Activated T-cell treated with anti-CD3 and anti-CD28 coated beads, Interleukin-2, amount 50 U/mL, for 72 hours (primary cell): ENCODE measurements at places on chromosomes 11 and 22.

GRCh38 chr11:34513682-34514449, at the start of gene ELF5:
TSS of gene ELF5 (minus strand) at chr11:34513794. CDS start at chr11:34505749, 8,045 bp downstream.
- no peak for DNase-seq

GRCh38 chr11:75919525-75919924, 104.5 kb downstream of the UVRAG start:
- no peak for DNase-seq

DNA sequence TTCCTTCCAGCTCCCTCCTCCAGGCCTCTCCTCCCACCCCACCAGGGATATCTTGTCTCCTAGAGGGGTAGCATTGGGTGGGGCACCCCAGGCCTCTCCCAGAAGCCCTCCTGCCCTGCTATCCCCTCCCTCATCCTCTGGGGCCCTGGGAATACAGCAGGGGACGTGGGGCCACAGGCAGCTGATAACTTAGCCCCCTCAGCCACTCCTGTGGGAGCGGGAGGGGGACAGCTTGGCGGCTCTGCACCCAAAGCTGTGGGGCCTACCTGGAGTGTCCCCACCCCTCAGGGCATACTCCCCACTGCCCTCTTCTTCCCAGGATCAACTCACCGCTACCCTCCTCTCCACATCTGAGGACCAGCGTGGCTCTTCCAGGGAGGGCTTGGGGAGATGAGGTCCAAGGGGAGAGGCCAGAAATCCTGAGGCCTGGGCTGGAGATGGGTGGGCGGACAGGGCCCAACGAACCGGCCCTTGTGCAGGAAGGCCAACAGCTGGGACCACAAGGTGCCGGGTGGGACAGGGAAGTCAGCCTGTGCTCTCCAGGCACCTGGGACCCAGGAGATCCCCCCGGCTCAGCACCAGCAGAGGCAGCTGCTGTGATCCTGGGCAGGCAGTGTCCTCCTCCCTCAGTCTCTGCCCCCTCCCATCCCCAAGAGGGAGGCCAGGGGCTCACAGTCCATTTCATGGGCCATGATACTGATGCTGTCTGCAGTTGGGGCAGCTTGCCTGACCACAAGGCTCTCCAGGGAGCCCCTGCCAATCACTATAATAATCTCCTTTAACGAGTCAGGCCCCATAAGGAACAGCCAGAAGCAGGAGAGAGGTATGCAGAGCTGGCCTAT, 23.2 kb downstream of the NEAT1 start:
- DNase-seq, result no peak

GRCh38 chr11:96736601-96737000, 346.8 kb downstream of the JRKL start:
- DNase-seq, result no peak

- peak; percentile 28 for DNase-seq
Measured at GRCh38 chr22:26172389-26172990, 3.2 kb downstream of the SEZ6L start.

DNA sequence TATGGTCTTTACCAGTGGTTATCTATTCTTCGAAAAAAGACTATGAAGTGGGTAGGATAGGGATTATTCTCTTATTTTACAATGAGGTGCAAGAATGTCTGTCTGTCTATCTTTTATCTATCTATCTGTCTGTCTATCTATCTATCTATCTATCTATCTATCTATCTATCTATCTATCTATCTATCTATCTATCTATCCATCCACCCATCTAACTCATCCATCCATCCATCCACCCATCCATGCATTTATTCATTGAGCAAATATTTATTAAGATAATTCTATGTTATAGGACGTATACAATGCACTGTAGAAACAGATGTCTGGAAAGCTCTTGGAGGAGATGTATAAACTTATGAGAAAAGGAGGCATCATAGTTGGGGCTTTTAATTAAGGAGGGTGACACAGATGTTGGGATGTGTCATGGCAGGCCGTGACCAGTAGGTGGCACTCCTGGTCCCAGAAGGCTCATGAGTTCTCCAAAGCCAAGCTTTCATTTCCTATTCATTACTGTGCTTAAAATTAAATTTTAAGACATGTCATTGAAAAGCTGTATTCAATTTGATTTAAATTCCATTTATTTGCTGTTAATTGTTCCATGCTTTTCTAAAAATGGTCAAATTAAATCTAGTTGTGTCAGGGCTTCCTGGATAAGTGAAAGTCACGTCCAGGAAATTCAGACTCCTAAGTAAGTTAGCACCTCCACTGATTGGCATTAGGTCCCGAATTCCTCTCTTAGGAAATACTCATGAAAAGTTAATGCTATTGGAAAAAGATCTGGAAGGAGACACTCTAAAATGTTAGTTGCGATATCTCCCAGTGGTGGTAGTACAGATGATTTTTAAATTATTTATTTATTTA, 19.0 kb upstream of the E2F8 start:
- DNase-seq, result peak; percentile 67

DNA sequence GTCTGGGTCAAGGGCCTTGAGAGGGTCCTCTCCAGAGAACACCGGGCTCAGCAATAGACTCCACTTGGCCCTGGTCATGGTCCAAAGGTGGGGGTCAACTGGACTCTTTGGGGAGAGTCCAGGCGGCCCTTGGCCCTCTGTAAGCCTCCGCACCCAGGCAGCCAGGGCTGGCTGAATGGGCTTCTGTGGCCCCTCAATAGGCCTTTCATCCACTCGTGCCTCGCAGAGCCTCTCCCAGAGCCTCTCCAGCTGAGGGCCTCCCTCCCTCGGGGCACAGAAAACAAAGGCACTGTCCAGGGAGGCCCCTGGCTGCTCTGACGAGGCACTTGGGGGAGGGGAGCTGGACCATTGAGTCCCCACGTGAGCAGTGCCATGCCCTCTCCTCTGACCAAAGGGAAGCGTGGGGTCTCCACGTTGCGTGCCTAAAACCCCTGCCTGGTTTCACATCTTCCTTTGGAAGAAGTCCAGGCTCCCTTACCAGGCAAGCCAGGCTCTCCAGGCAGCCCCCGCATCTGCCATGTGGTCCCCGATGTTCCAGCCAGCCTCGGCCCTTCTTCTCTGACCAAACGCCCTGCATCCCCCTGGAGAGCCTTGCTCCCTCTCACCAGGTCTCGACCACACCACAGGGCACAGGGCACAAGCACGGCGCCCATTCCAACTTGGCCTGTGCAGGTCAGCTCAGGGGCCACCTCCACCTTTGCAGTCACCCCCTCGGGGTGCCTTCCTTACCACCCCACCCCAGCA, 15.5 kb downstream of the KIAA0930 start:
- DNase-seq, result no peak

GRCh38 chr11:72812604-72812966, 1.6 kb upstream of the ATG16L2 start:
- no peak for DNase-seq

DNA sequence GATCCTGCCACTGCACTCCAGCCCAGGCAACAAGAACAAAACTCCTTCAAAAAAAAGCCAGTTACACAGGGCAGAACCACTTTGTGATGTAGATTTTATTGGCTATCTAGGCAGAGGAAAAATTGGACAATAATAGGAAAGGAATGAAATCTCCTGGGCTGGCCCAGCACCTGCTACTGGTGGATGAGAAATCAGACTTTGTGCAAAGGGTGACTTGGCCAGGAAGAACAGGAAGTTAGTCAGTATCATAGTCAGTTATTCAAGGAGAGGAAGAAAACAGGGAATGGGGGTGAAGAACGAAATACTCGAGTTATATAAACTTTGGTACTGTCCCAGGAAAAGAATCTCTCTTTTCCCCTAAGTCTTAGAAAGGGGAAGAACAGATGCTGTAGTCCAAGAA, 11.0 kb upstream of the SPTBN2 start:
- no peak for DNase-seq

GRCh38 chr22:48899523-48900326, 927.9 kb downstream of the BRD1 start:
- DNase-seq, result no peak

DNA sequence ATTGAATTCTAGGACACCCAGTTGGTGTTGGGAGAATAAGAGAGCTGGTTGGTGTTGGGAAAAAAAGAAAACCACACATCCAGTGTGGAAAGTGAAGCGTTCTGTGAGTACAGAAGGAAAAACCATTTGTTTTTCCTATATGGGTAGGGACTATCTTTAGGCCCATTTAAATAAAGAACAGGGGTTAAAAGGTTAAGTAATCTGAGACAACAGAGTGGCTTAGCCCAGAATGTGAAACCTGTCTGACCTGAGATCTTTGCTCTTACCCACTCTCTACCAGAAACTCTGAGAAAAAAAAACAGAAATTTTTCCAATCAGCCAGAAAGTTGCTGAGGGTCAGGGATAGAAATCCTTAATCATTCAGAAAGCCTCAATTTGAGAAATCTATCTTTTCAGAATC, 59.8 kb upstream of the LRRC55 start:
- DNase-seq, result no peak

DNA sequence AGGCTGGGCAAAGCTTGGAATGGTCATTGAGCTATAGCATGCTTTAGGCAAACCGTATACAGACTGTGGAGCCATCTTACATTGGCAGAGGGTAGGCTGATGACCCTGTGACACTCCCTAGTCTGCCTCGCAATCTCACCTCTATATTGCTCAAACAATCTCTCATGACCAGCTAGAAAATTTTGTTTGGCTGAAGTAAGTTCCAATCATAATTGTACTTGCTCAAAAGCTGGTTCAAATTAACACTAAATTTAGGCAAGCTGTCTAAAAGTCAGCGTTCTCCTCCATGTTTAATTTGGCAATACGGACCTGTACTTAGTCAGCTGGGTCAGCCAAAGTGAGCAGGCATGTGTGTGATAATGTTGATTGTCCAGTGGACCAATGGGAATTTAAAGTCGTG, 133.0 kb downstream of the SWAP70 start:
- no peak for DNase-seq

DNA sequence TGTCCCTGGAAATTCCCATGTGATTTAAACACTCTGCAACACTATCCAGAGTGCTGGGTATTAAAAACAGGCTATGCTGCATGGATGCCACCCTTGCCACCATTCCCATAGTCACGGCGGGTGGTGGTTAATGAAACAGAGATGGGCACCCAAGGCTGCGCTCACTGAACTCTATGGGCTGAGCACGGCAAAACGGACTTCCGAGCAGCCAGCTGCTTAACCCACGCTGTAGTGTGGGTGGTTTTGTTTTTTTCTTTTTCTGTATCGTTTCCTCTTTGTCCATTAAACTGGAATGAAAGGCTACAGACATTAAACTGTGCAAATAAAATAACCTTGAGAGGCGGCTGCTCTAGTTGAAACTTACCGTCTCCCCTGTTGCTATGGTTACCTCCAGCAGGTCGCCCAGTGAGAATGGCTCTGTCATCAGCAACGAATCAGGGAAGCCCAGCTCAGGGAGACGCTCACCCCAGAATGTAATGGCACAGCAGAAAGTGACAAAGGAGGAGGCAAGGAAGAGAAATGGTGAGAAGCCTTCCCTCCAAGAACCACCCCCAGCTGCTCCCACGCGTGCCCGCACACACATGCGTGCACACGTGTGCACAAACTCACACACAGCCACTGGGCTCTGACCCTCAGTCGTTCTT, 102.1 kb downstream of the C11orf91 start:
- no peak for DNase-seq

DNA sequence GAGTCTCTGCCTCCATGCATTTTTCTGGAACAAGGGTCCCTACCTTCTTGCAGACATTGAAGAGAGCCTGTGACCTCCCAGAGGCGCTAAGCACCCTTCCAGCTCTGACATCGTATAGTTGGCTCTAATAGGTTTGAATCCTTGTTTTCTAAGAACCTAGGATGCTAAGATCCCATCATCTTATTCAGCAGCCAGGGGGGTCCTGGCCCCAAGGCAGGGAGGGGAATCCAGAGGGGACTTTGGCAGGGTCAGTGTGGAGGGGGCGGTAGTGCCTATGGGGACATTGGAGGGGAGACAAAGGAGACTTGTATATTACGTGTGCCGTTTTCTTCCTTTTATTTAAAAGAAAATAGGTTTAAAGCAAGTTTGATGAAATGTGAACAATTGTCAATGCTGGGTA, 3.4 kb upstream of the LRRC10B start:
- no peak for DNase-seq

GRCh38 chr11:25910086-25910485, 421.8 kb upstream of the ANO3 start:
- DNase-seq, result no peak

DNA sequence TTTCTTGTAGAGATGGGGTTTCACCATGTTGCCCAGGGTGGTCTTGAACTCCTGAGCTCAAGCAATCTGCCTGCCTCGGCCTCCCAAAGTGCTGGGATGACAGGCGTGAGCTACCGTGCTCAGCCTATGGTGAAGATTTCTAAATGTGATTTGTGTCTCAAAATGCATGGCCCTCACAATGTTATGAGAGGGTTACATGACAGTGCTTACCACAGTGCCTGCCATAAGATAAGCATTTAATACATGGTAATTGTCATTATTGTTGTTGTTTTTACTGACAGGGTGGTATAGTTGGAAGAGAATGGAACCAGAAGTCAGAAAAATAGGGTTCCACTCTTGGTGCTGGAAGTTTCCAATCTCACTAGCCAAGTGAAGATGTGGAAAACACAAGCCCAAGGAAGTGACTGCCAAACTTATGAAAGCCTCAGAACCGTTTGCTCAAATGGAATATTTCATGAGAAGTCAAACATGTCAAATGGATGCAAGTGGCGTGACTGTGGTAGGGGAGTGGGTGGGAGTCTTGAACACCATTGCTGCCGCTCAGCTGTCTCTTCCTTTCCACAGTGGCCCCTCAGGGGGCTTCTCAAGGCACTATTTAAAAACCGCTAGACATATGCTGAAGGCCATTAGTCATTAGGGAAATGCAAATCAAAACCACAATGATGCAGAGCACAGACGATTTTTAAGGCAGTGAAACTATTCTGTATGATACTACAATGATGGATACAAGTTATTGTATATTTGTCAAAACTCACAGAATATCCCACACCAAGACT, 29.1 kb upstream of the LMO2 start:
- no peak for DNase-seq

DNA sequence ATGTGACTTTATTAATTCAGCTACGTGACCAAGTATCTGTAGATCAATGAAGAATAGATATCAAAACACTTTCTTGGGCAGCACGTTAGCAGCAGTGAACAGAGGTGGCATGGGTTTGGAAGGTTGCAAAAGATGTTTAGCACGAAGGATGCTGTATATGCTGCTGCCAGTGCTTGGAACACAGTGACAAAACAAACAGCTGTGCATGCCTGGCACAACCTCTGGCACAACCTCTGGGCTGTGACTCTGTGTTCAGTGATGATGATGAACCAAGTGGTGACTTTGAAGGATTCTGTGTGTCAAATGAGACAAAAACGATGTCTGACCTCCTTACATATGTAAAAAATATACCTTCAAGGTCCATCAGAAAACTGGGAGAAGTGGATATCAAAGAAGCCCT, 104.7 kb downstream of the TBC1D22A start:
- no peak for DNase-seq

DNA sequence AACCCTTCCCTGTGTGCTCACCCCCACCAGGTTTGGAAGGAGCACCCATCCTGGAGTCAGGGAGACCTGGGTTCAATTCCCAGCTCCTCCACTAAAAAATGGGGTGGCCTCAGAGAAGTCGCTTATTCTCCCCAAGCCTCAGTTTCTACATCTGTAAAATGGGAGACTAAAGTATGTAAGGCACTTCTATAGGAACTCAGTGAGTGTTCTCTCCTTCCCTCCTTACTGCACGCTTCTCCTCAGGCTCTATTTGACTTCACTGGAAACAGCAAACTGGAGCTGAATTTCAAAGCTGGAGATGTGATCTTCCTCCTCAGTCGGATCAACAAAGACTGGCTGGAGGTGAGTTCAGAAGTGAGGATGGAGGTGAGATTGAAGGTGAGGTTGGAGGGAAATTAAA, 11.3 kb downstream of the NCF4 start:
- no peak for DNase-seq
